ENCODE measurements at places on chromosomes 13 and 19.

DNA sequence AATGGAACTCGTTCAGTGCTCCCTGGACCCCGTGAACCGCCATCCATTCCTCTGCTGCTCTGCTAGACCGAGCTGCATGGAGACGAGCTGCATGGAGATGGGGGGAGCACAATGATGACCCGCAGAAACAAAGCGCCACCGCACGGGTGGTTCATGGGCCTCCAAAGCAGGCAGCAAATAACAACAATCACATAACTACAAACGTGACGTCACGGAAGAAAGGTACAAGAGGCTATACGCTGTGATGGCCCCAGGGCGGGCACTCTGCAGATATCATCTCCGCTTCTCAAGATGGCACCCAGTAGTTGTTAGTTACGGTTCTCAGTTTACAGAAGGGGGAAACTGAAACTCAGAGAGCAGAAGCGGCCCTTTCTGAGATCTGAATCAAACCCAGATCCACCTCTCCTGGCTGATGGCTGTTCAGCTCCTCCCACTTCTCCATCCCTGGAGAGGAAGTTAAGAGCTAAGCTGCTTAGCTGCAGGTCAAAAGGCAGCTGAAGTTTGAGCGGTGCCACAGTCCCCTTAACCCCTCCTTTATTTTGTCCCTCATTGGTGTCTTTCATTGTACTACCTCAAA is 1.7 kb downstream of the ATP13A1 start:
- DNase-seq, result no peak

- DNase-seq, result no peak
Measured at GRCh38 chr19:48852292-48852691, 16.0 kb upstream of the HSD17B14 start.

- no peak for DNase-seq
Measured at GRCh38 chr13:103960001-103960400, 893.8 kb upstream of the SLC10A2 start.

- DNase-seq, result no peak
Measured at GRCh38 chr13:108662528-108662927, 33.1 kb downstream of the MYO16 start.

DNA sequence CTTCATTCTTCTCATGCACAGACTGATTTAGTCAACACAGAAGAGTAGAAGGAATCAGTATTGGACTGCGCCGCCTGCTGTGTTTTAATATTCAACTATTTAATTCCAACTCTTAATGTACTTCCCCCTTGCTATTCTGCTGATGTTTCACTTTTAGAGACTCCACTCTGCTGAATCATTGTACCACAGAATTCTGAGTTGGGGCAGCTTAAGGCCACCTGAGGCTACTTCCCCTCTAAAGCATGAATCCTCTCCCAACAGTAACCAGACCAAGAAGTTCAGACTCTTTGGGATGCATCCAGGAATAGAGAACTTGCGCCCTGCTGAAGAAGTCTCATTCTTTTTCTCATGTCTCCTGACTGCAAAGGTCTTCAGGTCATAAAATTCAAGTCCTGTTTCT is 708.8 kb downstream of the UQCRFS1 start:
- DNase-seq, result no peak

DNA sequence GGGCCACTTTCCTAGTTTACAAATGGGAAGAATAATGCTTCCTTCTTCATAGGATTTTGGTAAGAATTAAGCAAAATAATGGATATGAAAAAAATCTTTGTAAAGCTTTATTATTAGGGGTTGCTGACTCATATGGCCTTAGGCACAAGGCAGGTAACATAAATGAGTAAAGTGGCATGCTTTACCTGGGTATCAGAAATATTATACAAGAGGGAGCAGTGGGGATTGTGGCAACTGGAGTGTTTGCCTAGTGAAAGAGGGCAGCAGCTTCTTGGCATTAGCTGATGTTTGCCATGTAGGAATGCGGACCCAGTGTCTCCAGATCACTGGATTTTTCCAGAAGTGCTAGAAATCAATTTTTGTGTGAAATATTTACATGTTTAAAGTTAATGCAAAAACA is 19.5 kb downstream of the WDFY2 start:
- DNase-seq, result no peak

DNA sequence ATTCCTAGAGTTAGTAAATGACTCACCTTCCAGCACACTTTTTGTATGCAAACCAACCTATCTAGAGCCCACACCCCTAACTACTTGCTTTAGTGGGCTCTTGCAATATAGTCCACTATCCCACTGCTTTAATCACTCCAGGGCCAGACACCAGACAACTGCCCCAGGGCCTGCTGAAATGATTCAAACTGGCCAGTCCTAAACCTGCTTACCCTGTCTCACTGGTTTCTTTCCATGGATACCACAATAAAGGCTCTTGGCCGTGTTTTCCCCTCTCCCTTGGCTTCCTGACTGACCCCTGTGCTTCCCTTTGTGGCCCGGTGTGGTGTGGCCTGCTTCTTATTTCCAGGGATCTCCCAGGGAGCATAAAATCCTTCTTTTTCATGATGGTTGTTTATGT is 14.6 kb downstream of the HS6ST3 start:
- no peak for DNase-seq

- no peak for DNase-seq
Measured at GRCh38 chr13:113359571-113359970, 4.4 kb downstream of the GRTP1 start.

DNA sequence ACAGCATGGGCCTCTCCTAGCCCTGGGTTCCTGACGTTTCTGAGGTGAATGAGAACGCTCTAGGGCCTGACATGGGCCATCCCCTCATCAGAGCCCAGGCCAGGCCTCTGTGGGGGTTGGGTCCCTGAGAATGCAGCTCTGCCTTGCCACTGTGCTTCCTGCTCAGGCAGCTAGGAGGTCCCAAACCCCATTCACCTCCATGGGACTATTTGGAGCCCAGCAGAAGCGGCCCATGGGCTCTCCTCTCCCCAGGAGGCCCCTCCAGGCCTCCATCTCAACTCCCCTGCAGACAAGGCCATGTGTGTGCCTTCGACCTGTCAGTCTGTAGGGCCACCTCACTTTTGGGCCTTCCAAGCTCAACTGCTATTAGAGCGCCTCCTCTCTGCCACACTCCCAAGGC is 36.9 kb downstream of the ELL start:
- no peak for DNase-seq

GRCh38 chr19:48986211-48986610 is 6.9 kb downstream of the GYS1 start:
- no peak for DNase-seq

DNA sequence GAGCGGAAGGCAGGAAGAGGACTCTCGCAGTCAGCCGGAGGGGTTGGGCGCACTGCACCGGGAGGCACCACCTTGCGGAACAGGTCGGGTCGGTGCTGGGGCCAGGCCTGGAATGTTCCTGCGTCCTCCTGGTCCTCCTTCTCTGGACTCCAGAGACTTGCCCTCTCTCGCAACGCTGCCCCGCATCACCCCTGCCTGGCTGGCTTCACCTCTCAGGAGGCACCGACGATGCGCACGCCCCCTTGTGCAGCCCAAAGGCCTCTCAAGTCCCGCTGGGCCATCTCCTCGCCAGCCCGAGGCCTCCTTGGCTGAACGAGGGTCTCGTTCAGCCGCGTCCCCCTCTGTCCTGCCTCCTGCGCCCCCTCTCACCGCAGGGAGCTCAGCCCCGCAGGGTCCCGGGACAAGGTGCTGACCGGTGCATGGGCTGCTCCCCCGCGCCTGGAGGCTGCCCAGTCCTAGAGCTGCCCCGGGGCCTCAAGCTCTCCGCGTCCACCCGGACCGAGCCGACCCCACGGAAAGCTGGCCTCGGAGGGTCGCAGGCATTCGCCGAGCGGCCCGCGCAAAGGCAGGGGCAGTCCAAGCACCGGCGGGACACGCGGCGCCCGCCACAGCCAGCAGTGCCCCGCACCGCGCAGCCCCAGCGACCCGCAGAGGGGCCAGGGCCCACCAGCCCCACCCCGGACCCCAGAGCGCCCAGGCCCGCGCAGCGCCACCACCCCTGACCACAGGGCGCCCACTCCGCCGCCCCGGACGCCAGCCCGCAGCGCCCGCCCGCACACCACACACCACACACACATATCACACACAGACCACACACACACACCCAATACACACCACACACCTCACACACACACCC is 133.8 kb downstream of the CRYL1 start:
- no peak for DNase-seq

- peak; percentile 59 for DNase-seq
Measured at GRCh38 chr19:30669329-30670010, 297.3 kb downstream of the ZNF536 start.

Measured in NCI-H2227 treated with DMSO at 0.1 percent for 48 hours (cell line).